ENCODE measurements at places on chromosomes 6 and 20. TPM values are rescaled to one million over a fixed set of nuclear protein-coding genes. Genes with fewer than 3 reads are reported as not detected.
A peak's percentile ranks its signal among the peaks of the same experiment; 100 is the strongest.

The HAO1 gene
- not detected for total RNA-seq

The COL9A3 gene
- total RNA-seq: 18.2 TPM

GRCh38 chr6:21277601-21278374 is 315.8 kb upstream of the SOX4 start:
- H3K27me3 ChIP-seq: no peaks in the 10 kb centered on the region
- no peaks in the 10 kb centered on the region for H3K36me3 ChIP-seq
- H3K4me3 ChIP-seq: no peak overlapping the region
- no peak overlapping the region for H3K27ac ChIP-seq

- H3K27me3 ChIP-seq: no peaks in the 10 kb centered on the region
- H3K36me3 ChIP-seq: no peaks in the 10 kb centered on the region
- no peak within 1 kb of the TSS for H3K4me3 ChIP-seq
Measured at GRCh38 chr6:25874118-25874517, at the start of gene SLC17A3. Gene SLC17A3, minus strand, starts transcription at chr6:25874243. Its CDS starts 5,856 bp downstream, at chr6:25868387.

- H3K4me1 ChIP-seq: peaks cover 34% of the 10 kb centered on the region
- no peak overlapping the region for H3K4me3 ChIP-seq
- H3K36me3 ChIP-seq: no peaks in the 10 kb centered on the region
- H3K27ac ChIP-seq: peak overlapping the region; percentile 0
- DNase-seq: no peak
Measured at GRCh38 chr6:2797564-2798031, 32.4 kb downstream of the WRNIP1 start.

Measured in stomach (tissue), 19 donors.